Ovary (tissue), 10 donors: ENCODE measurements at places on chromosomes 7 and 10.

- no peak for DNase-seq
Observed at GRCh38 chr10:4947635-4948596, 15.3 kb upstream of the AKR1C1 start.

GRCh38 chr7:101315336-101315735 lies 6.3 kb downstream of the IFT22 start:
- DNase-seq, result no peak

DNA sequence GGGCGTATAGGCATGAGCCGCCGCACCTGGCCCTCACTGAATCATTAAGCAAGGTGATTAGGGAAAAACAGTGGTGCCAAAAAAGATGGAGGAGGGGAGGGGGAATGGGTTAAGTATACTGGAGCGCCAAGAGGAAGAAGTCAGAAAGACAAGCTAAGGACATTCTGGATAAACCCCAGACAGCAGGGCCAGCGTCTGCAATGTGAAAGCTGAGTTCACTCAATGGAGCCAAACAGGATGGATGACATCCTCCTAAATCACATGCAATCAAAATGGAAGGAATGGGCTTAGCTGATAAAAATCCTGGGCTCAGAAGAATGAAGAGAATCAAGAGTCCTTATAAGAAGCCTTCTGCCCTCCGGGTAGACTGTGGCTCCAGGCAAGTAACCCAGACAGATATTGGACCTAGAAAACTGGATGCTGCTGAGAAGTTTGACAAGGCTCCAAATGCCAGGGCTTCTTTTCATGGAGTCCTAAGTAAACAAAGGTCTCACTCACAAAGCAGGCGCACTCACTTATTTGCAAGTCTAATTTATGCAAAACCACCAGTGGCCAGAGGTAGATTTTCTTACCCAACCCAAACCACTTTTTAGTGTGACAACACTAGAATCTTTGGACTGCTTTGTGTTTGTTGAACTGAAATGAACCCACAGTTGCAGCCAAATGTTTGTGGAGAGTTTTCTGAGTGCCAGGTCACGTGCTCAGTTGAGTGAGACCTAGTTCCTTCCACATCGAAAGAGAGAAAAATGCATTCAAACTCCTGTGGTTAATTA lies 519.1 kb upstream of the AUTS2 start:
- DNase-seq, result peak; percentile 21

GRCh38 chr10:19431622-19432351 lies 383.2 kb downstream of the MALRD1 start:
- no peak for DNase-seq

DNA sequence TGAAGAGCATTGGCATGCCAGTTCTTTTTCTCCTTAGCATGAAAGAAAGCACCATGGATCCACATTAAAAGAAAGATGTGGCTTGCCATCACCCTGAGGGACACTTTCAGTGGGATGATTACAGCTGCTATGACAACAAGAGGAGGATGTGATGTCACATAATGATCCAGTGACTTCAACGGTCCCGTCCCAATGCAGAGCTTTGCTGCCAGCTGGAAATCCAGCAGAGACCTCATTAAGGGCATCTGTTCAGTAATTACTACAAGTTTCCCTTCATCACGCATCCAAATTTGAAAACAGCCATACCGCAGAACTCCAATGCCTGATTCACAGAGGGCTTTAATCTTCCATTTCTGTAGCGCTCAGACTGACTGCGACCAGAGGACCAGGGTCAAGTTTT lies 206.6 kb downstream of the LSM5 start:
- no peak for DNase-seq

DNA sequence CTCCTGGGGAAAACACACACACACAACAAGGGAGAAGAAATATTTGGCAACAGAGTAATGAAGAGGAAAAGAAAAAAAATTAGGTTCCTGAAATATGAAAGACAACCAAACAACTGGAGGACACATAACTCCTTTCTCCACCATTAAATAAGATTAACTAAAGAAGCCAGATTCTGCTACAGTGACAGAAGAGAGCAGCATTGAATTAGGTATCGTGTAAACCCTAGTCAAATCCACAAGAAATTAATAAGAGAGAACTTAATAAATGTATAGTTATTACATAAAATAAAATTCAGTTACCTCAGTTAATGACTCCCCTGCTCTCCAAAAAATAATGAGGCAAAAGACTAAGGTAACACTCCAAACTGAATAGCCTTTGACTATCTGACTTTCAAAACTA lies 306.7 kb downstream of the CRPPA start:
- no peak for DNase-seq

DNA sequence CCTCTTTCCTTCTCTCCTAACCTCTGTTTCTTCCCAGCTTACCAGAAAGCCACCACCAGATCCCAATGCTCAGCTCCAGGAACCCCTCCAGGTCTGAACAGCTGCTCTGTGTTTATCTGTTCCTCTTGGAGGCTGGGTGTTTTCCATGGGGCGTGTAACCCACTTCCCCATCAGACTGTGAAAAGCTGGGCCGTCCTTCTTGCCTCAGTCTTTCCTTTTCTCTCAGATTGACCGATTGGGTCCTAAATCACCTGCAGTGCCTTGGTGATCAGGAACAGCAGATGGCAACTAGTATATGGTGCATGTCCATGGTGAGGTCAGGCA lies 4.8 kb downstream of the SH3PXD2A start:
- no peak for DNase-seq

DNA sequence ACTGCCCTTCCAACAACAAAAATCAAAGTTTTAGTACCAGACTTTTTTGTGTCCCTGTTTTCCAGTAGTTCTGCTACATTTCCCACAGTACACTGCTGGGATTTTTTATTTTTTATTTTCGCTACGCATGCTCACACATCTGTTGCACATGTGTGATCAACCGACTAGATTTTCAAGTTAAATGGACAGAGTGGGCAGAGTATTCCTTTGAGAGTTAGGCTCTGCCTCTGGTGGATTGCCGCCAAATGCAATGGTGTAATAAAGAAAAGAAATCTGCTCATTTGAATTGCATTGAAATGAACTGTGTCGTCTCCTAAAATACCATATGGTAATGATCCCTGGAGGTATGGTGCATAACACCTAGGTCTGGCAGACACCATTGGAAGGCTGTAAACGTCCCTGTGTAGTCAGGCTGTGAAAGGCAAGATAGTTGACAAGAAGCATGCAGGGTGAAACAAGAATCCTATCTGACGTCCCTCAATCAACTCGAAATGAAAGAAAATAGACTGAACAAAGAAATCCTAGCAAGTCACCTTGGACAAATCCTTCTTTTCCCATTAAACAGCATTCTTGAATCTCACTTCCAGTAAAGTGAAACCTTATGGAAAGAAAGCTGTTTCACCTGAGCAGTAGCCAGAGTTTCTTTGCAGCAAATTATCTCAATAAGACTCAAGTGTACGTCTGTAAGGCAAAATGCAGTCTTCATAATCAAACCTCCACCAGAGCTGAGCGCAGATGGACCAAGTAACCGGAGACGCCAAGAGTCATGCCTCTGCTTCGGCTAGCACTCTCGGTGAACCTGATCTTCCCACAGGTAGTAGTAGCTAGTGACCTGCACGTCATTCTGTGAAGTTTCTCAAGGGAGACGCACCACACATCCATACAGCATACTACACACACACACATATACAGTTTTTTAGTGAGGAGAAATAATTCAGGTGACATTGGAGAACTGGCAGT lies 357.3 kb downstream of the CRPPA start:
- DNase-seq, result no peak

DNA sequence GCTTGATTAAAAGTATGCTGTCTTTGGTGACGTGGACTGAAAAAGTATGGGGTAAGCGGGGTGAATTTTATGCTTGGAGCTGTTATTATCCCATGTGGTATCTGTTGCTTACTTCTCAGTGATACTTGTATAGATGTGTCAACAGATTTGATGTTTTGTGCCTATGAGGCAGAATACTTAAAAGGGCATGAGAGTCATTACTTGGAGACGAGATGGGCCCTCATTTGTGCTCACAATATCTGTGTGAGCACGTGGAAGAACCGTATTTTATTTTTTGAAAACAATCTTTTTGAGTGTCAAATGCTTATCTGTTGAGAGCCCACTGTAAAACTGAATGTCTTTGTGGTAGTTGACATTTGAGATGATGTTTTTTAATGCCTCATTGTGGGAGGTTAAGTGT lies 281.9 kb downstream of the EXOC4 start:
- no peak for DNase-seq

DNA sequence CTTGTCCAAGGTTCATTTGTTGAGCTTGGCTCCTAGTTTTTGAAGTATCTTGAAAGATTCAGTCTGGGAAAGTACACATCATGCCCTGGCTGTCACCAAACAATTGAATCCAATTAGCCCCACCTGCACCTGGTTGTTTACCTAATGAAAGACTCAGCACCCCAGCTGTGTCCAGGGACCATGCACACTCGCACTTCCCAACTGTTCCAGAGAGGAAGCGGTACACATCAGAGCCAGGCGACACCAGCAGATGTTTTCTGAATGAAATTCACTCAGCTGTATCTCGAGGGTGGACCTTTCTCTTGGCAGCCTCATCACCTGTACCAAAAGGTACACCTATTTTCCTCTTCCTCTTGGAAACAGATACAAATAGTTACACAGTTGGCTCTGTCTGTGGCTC lies 216.4 kb upstream of the LRGUK start:
- no peak for DNase-seq

DNA sequence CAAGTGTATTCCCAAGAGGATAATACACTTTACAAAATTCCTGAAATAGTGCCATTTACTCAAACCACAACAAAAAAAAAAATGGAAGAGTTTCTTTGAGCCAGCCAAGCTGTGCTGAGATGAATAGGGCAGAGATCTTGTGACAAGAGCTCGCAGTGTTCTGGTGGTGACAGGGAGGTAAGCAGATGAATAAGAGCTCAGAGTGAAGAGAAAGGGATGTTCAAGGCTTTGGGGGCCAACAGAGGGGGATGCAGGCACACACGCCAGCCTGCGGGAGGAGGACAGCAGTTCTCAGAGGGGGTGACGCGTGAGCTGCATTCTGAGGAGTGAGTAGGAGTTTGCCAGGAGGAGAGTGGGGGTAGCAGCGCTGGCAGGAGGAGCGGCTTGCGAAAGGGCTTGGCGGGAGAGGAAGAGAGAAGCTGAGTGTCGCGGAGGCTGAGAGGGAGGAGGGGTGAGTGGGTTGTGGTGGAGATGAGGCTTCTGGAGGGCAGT lies 194.4 kb upstream of the IMMP2L start:
- DNase-seq, result peak; percentile 63

- no peak for DNase-seq
Observed at GRCh38 chr7:121945480-121946236, 72.7 kb downstream of the PTPRZ1 start.

- DNase-seq, result no peak
Observed at GRCh38 chr7:107118109-107118900, 50.5 kb upstream of the HBP1 start.

- DNase-seq, result no peak
Observed at GRCh38 chr10:110744782-110745181, 100.6 kb downstream of the RBM20 start.

DNA sequence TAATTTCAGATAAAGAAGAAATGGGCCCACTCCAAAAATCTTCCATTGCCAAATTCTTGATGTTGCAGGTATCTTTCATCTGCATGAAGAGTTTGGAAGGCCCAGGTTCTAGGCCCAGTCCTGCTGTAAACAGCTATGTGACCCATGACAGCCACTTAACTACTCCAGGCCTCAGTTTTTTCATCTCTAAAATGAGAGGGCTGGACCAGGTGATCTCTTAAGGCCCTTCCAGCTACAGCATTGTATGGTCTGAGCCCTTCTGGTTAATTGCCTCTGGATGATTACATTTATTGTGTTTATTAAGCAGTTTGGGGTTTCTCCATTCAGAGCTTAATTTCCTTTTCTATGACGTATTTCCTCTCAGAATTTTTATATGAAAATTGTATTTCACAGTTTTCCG lies 190.8 kb upstream of the KMT2E start:
- no peak for DNase-seq

- no peak for DNase-seq
Observed at GRCh38 chr10:33120700-33121099, 162.7 kb upstream of the ITGB1 start.

DNA sequence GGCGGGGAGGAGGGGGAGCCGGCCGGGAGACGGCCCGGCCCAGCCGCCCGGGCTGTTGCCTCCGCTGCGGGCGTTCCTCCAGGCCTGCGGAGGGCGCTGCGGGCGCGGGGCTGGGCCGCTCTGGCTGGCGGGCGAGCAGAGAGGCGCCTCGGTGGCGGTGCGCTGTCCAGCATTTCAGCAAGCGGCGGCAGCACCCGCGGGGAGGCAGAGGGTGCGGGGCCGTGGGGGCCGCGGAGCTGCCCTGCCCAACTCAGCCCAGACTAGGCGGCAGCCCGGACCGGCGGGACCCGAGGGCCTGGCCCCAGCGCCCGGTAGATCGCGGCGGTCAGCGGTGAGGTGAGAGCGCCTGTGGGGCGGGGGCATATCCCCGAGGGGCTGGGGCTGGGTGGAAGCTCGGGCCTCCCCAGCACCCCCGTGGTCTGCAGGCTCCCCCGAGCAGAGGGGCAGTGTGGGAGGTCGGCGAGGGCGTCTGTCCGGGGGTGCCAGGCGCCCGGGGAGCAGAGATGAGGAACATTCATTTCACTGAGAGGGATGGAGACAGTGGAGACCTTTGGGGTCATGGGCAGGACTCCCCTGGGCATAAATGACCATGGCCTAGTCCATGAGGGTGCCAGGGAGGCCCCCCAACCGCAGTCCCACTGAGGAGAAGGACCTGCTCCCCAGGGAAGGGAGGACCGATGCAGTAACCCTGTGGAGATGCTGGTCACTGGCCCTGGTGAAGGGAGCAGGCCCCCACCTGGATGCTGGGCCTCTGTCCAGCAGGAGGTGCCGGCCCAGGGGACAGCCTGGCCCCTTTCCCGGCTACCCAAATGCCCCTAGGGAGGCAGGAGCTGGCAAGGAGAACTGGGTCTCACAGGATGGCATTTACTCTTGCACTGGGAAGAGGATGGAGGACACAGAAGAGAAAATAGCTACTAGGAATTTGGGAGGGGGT lies at the start of gene SRRM3:
TSS of gene SRRM3 (plus strand) at position 165 of the 934 bp plus-strand sequence. CDS start 33,171 bp downstream, outside the sequence.
- peak; percentile 88 for DNase-seq

DNA sequence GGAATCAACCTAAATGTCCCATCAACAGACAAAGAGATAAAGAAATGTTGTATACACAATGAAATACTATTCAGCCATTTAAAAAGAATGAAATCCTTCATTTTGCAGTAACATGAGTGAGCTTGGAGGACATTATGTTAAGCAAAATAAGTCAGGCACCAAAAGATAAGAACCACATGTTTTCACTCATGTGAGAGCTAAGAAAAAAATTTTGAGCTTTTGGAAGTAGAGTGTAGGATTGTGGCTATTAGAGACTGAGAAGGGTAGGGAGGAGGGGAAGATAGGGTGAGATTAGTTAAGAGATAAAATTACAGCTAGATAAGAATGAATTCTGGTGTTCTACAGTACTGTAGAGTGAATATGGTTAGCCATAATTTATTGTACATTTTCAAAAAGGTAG lies 8.3 kb upstream of the YAE1 start:
- no peak for DNase-seq

DNA sequence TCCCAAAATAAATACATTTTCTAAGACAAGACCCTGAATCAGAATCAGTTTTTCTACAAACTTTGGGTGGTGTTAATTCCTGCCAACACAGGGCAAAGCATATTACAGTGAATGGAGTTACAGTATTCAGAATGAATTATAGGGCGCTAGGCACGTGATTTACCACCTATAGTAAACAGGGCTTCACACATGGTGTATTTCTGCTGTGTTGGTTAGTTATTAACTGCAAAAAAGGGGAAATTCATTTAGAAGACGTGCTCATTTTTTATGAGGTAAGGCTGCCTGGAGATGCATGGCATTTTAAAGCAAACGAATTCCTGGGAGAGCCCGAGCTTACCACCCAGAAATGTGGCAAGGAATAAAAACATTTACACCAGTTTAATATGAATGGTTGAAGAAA lies 393.8 kb downstream of the LRMDA start:
- DNase-seq, result no peak

GRCh38 chr7:30285067-30285535 lies 704 bp downstream of the ZNRF2 start:
- peak; percentile 68 for DNase-seq

GRCh38 chr7:54860003-54860775 lies 101.2 kb upstream of the SEC61G start:
- DNase-seq, result no peak
